ENCODE measurements at places on chromosomes 1 and 21.

DNA sequence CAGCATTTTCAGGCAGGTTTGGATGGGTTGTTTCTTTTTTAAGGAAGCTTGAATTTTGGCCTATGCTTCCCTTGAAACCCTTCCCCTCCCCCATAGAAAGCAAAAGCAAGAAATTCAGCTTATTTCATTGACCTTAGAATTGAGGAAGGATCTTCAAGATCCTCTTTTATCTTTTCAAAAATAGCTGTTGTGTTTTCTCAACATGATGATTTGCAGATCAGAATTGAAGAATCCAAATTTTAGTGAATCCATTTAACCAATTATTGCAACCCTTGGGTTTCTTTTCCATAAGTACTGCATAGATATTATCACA is 73.7 kb downstream of the LRRC8C start:
- no peak for DNase-seq

DNA sequence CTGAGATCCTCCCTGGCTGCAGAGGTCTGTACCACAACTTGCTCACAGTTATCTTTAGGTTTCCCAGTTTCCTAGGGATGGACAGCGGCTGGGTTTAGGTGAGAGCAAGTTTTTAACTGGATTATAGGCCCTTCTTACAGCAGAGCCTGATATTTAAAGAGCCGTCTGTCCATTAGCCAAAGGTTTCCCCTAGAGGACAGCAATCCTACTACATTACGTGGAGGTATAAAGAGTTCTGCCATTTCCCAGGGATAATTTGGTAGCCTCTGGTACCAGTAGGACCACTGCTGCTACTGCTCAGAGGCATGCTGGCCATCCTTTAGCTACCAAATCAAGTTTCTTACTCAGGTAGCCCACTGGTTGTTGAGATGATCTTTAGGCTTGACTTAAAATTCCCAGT is 21.9 kb upstream of the FCGR2A start:
- DNase-seq: no peak

DNA sequence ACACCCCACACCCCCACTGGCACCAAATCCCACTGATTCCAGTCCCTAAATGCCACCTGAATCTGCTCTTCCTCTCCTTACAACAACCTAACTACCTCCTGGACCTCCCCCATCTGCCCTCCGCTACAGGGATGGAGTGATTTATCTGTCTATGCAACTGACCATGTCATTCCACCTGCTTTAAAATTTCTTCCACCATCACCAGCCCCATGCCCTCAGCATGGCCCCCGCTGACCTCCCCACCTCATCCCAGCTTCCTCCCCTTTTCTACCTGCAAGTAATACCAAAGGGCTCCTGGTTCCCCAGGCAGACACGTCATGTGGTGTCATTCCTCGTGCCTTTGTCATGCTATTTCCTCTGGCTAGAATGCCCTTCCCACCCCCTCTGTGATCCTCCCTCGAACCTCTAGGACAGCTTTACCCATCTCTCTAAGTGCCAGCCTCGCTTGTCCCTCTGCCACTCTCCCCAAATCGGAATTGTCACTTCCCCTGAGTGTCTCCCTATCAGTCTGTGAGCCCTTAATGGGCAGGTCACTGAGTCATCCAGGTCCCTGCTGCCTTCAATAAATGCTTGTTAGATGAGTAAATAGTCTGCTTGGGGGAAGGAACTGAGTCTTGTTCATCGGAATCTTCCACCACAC is 3.7 kb downstream of the GJB4 start:
- DNase-seq: peak; percentile 48

- DNase-seq: peak; percentile 70
Observed at GRCh38 chr1:64471218-64472039, 1.5 kb downstream of the CACHD1 start.

DNA sequence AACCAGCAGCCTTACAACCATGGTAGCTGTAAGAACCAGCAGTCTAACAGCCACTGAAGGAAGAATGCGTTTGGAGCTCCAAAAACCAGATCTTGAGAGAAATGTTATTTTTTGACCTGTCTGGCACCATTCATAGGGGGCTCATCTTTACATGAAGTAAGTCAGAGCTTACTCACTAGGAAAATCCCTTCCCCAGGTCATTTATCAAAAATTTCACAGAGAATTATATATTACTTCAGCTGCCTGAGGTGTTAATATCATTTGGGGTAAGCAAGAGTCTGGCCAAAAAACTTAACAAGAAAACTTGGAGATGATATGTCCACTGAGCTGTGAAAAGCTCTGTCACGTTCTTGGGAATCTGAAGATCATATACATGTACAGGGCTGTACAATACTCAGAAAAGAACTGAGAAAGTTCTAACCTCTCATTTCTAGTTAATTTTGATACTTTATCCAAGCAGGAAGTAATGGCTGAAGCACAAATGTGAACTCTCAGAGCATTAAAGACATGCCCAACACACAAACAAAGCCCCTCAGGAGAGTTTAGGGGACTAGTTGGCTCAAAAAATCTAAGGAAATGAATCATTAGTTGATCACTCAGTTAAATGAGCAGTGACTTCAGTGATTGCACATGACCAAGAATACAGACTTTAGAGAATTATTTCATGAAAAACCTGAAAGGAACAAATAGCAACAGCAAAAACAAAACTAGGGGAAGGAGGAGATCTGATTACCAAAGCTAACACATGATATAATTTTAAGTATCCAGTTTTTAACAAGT is 681.1 kb downstream of the LTN1 start:
- DNase-seq: no peak

DNA sequence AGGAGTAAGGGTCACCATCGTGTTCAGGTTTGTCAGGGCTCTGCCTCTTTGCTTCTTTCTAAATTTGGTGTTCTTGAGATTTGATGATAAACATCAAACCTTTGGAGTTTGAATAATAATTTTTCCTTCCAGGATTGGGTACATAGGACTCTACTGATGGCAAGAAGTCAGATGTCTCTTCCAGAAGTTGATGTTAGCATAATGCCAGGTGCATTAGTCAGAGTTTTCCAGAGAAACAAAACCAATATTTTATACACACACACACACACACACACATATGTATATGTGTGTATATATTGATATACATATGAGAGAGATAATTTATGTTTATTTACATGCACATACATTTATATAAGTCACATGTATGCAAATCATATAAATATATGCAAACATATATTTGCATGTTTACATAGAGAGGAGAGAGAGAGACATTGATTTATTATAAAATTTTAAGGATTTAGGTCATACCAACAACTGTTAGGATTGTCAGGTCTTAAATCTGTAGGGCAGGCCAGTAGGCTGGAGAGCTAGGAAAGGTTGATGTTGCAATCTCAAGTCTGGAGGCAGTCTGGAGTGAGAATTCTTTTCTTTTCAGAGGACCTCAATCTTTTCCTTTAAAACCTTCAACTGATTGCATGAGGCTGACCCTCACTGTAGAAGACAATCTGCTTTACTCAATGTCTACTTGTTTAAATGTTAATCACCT is 199.2 kb downstream of the HLX start:
- peak; percentile 44 for DNase-seq

- no peak for DNase-seq
Observed at GRCh38 chr1:121417325-121417923, 232.6 kb downstream of the SRGAP2C start.

GRCh38 chr1:55331351-55331750 is 116.2 kb upstream of the USP24 start:
- no peak for DNase-seq

DNA sequence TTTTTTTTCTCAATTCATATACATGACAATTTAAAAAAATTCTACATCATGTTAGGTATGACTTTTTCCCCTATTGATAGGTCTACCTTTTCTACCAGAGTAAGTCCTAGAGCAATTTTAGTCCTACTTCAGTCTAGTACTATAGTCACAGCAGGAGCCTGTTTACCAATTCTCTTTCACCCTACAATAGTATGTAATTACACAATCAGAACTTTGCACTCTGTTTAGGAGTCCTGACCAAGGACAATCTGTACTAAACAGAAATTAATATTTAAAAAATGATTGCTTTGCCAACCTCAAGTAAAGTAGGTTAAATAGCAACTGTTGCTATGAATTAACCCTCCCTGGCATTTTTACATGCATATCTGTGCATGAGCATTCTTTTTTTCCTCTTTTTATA is 810 bp upstream of the CYP4A11 start:
- no peak for DNase-seq

DNA sequence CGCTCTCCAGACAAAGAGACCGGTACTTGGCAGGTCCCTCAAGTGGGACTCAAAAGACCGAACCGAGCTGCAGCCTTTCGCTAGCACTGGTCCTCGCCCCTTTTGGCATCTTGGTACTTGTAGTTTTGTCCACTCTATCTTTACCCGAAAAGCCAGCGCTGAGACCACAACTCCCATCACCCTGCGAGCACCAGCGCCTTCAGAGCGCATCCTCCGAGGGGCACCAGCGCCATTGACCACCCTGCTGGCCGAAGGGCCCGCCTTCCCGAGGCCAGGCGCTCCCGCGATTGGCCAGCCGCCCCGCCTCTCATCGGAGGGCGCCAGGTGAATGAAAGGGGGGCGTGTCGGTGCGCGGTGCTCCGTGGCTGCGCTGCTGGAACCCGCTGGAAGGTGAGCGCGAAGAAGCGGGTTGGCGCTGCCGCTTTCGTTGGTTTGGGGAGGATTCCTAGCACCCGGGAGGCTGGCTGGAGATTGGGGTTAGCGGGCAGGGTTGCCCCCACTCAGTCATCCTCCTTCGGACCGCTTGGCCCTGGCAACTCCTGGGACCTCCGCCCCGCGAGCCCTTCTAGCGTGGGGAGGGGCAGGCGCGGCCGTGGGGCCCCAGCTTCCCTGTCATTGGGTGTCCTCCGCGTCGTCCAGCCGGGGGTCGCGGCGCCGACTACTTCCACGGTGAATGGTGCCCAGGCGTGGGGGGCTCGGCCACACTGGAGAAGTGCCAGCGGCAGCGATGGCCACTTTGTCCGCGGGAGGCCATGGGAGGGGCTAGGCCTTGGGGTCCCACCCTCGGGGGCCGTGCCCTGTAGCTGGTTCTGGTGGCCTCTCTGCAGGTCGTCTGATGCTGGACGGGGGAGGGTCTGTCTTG is at the start of gene ZBTB8B:
ZBTB8B (plus strand) TSS at position 357 of the 862 bp plus-strand sequence. CDS start 5,553 bp downstream, outside the sequence.
- peak; percentile 67 for DNase-seq

- DNase-seq: no peak
Observed at GRCh38 chr1:145695821-145696629, 11.1 kb downstream of the PDZK1 start.

GRCh38 chr1:88646476-88647248 is 37.4 kb upstream of the PKN2 start:
- no peak for DNase-seq

DNA sequence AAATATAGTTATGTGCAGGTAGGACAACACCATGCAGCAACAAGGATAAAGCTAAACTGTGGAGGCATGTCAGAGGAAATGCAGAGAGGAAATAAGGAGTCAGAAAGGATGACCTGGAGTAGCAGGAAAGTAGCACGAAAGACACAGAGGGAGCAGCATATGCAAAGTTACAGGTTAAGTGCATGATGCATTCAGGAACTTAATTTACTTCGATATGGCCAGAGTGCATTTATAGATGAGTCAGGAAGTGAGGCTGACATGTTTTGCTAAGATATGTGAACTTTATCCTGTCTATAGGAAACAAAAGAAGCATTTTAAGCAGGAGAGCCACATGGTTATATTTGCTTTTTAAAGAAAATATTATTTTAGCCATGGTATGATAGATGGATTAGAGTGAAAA is 15.4 kb upstream of the MUTYH start:
- DNase-seq: no peak

GRCh38 chr1:54001591-54001990 is 16.4 kb downstream of the LDLRAD1 start:
- DNase-seq: no peak

GRCh38 chr1:117290890-117291289 is 76.4 kb upstream of the MAN1A2 start:
- DNase-seq: no peak

GRCh38 chr1:167496797-167497619 is 21.3 kb downstream of the CD247 start:
- DNase-seq: no peak

GRCh38 chr1:37040261-37040660 is 5.9 kb upstream of the GRIK3 start:
- no peak for DNase-seq

- DNase-seq: no peak
Observed at GRCh38 chr1:33624991-33625870, 152.8 kb downstream of the ZSCAN20 start.

GRCh38 chr21:33801424-33802405 is 113.9 kb downstream of the ATP5PO start:
- no peak for DNase-seq

DNA sequence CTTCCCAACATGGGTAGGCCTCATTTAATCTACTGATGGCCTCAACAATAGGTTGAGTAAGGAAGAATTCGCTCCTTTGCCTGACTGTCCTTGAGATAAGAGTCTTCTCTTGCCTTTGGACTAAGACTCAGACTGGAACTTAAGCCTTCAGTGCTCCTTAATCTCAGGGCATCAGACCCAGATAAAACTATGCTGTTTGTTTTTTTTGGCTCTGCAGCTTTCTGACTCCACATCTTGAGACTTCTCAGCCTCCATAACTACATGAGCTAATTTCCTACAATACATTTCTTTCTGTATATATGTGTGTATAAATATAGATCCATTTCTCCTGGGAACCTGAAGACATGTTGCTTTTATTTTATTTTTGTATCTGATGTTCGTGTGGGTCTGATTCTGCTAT is 1470.7 kb upstream of the PRMT6 start:
- no peak for DNase-seq

GRCh38 chr1:21743476-21743875 is 39.5 kb downstream of the USP48 start:
- DNase-seq: no peak

DNA sequence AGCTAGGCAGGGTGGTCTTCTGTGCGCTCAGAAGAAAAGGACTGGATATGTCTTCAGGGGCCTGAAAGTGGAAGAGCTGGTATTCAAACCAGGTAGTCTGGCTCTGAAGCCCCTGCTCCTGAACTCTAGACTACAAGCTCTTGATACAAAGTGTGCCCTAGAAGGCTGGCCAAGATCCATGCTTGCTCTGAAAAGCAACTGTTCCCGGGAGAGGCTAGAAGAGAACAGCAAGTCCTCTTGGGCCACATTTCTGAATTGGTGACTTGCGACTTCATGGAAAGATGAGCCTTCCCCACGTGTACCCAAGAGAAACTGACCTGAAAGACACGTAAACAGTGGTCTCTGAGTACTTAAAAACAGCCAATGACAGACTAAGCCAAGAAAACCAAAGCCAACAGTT is 123.3 kb upstream of the GRIK3 start:
- DNase-seq: no peak

- no peak for DNase-seq
Observed at GRCh38 chr1:232009741-232010140, 383.2 kb downstream of the DISC1 start.

DNA sequence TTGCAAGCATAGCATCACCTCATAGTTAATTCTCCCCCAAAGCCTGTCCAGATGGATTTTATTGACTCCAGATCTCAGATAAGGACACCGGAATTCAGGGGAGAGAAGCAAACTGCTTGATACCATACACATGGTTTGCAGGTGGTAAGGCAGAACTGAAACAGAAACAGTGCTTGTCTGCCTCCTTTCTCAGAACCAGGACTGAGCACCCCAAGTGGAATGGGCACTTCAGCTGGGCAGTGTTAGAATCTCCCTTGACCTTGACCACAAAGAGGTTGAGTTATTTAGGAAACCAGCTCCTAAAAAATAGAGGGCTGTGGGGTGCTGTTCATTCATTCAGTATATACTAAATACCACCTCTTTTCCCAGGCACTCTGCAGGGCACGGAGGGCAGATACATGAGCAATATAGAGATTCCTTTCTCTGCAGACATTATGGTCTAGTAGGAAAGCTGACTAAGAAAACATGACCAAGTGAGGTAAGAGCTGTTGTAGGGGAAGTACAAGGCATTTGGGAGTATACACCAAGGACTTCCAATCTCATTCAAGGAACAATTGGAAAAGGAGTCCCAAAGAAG is 185.2 kb downstream of the C1orf94 start:
- DNase-seq: no peak
